ENCODE measurements at places on chromosomes 13 and 19.

DNA sequence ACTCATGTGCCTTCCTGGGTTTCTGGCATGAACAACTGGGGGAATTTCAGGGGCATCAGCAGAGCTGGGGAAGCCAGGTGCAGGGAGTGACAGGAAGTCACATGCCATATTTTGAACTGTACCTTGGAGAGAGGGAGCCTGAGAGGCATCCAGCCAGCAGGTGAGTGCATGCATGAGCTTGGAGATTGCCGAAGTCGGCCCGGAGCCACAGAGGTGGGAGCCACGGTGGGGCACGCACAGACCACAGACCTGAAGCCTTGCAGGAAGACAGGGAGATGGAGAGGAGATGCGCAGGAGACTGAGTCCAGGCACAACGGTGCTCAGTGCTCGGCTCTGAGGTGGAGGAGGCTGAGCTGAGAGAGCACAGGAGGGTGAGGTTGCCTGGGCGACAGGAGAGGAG lies 55.1 kb downstream of the CDADC1 start:
- no peak for DNase-seq

DNA sequence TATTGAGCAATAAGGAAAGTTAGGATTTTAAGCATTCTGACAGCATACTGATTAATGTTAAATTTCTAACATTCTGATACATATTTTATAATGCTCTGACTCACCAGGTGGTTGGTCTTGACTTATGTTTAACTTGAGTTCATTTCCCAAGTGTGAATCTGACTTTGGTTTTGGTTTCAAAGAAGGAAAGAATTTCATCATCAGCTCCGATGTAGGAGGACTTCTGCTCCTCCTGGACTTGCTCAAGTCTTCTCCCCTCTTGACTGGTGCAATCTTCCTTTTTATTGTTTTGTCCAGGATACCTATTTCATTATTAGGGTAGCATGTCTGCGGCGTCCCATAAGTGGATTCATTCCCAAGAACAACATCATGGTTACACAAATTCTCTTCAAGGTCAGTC lies 141.3 kb downstream of the RNF17 start:
- no peak for DNase-seq

- no peak for DNase-seq
Measured at GRCh38 chr13:101059793-101060192, 356.5 kb downstream of the NALCN start.

DNA sequence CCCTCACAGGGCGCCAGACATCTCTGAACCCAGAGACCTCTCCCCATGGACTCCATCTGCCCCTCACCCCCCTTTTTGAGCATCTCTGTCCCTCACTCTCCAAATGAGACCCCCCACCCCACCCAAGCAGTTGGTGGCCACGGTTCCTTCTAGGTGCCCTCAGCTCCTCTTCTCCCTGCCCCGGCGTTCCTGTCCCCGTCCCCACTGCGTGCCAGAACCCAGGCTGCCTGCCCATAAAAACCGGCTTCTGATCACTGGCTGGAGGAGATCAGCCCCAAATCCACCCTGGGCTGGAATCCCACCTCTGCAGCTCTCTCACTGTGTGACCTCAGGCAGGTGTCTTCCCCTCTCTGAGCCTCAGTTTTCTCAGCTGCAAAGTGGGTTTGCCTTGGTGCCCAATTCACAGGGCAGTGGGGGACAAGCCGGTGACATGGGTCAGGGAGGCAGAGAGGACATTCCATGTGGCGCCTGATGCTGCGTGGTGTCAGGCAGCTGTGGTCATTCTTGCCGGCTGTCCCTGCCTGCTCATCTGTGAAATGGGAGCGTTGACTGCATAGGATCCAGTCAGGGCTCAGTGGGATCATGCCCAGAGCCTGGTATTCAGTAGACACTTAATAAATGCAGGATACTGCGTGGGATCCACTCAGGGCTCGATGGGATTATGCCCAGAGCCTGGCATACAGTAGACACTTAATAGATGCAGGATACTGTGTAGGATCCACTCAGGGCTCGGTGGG lies 25.5 kb downstream of the SMIM24 start:
- no peak for DNase-seq
